Small intestine (tissue), 16 donors: ENCODE measurements at places on chromosomes 1 and 21.

DNA sequence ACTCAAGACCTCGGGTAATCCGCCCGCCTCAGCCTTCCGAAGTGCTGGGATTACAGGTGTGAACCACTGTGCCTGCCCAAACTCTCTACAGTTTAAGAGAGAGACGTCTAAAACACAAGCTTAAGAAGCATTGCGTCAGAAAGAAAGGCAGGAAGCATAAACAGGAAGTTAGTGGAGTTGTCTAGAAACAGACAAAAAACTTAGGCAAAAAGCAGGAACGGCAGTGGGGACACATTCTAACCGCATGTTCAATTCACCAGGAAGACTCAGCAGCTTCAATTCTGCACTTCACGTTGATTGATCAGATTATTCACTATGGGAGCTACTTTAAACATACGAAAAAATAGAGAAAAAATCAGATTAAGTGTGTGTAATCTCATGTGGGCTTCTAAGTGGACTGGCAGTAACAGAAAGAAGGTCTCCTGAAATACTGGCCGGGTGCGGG lies 7.4 kb downstream of the CFAP74 start:
- no peak for DNase-seq
- H3K4me3 ChIP-seq, result no peak overlapping the region
- no peaks in the 10 kb centered on the region for H3K4me1 ChIP-seq
- peaks cover 6% of the 10 kb centered on the region for H3K27me3 ChIP-seq

DNA sequence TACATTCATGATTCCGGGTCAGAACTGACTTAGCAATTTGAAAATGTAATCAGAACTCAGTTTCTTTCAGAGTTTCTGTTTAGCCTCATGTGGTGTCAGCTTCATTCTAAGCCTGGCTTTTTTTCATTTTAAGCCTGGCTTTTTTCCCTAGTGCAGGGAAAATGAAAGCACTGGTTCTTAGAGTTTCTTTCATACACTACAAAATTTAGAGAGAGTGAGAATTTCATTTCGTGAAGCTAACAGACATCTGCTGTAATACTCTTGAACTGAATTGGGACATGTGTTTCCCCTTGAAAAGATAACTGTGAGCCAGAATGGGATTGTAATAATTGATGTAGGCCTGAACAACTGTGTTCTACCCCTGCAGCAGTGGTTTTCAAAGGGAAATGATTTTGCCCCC lies 95.3 kb upstream of the KIAA0040 start:
- no peaks in the 10 kb centered on the region for H3K36me3 ChIP-seq
- H3K4me1 ChIP-seq, result no peaks in the 10 kb centered on the region
- H3K27ac ChIP-seq, result no peak overlapping the region
- no peak for DNase-seq

GRCh38 chr1:162538815-162539431 lies 22.6 kb upstream of the UAP1 start:
- no peak overlapping the region for H3K27ac ChIP-seq
- H3K4me3 ChIP-seq, result no peak overlapping the region
- no peaks in the 10 kb centered on the region for H3K4me1 ChIP-seq

DNA sequence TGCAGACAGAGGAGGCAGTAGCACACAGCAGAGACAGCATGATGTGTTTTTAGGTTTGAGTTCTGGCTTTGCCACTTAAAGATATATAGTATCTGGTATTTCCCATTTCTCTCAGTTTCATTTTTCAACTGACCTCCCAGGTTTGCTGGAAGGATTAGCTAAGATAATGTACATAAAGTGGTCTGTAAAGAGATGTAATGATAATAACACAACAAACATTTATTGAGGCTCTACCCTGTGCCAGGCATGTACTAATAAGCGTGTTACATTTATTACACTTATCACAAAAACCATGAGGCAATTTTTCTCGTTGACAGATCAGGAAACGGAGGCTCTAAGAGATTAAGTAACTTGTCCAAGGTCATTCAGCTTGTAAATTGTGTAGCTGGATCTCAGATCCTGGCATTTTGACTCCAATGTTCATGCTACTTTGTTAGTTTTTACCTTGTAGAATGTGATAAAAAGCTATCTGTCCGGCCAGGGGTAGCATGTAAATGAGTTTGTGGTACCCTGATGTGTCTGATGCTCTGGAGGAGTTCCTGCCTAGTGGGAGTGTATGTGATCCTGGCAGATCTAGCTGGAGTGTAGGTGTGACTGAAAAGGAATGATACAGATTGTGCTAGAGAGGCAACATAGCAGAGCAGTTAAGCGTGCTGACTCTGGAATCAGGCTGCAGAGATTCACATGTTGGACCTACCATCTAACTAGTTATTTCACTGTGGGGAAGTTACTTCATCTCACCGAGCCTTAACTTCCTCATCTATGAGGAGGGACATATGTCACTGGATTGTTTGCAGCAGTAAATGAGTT lies 146.6 kb downstream of the VPS13D start:
- no peak overlapping the region for H3K4me3 ChIP-seq
- no peaks in the 10 kb centered on the region for H3K4me1 ChIP-seq
- peak; percentile 84 for DNase-seq

DNA sequence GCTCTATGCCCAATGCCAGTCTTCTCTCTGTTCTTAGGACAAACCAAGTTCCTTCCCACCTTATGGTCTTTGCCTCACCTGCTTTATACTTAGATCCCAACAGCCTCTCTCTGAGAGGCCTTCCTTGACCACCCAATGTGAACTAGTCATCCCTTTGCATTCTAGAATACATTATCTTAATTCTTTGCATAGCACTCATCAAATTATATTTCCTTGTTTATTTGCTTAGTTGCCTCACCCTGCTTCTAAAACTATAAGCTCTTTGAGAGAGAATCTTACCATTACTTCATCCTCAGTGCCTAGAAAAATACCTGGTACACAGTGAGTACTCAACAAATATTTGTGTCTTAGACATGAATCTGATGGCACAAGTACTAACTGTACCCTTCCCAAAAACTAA lies 8.0 kb downstream of the PIGP start:
- H3K4me3 ChIP-seq, result no peak overlapping the region
- no peak overlapping the region for H3K27ac ChIP-seq
- DNase-seq, result no peak

DNA sequence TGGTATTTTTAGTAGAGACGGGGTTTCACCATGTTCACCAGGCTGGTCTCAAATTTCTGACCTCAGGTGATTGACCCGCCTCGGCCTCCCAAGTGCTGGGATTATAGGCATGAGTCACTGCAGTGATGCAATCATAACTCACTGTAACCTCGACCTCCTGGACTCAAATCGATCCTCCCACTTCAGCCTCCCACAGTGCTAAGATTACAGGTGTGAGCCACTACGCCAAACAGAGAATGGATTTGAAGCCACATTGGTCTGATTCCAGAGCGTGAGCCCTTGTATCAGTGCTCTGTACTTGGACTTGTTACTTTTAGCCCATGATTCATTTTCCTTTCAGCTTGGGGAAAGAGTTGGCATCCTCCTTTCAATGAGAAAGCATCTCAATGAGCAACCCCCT lies 14.9 kb upstream of the ZNF683 start:
- no peak overlapping the region for H3K4me3 ChIP-seq
- H3K4me1 ChIP-seq, result no peaks in the 10 kb centered on the region
- DNase-seq, result peak; percentile 70
- H3K27me3 ChIP-seq, result no peaks in the 10 kb centered on the region
- H3K36me3 ChIP-seq, result no peaks in the 10 kb centered on the region

GRCh38 chr1:158121604-158122254 lies 59.0 kb upstream of the CD1D start:
- no peaks in the 10 kb centered on the region for H3K27me3 ChIP-seq
- H3K4me3 ChIP-seq, result no peak overlapping the region
- DNase-seq, result peak; percentile 68

DNA sequence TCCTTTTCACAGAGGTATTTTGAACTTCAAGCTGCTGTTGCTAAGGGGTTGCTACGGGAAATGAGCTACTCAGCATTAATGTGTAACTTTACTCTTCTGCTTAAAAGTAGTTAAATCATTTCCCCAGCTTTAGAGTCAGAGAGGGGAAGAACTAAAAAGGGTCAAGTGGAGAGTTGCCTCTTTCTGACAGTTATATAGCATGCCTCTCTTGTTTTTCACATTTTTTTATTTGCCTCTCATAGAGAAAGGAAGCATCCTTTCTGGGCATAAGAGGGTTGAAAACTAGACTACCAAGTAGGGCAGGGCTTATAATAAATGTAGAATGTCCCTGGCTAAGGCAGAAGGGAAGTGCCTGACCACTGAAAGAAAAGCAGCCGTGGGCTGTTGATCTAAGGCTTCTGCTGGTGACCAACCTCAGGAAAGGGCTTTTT lies 10.1 kb upstream of the ELAVL4 start:
- no peak for DNase-seq
- H3K36me3 ChIP-seq, result no peaks in the 10 kb centered on the region
- H3K27me3 ChIP-seq, result no peaks in the 10 kb centered on the region
- H3K4me3 ChIP-seq, result no peak overlapping the region
- no peak overlapping the region for H3K27ac ChIP-seq

GRCh38 chr1:205226868-205227583 lies 720 bp upstream of the TMCC2 start:
- no peaks in the 10 kb centered on the region for H3K27me3 ChIP-seq
- DNase-seq, result peak; percentile 28
- no peak overlapping the region for H3K27ac ChIP-seq
- no peaks in the 10 kb centered on the region for H3K36me3 ChIP-seq
- H3K4me3 ChIP-seq, result peak overlapping the region; percentile 67
- peaks cover 3% of the 10 kb centered on the region for H3K4me1 ChIP-seq

GRCh38 chr21:33578959-33579542 lies 9.4 kb downstream of the DONSON start:
- H3K4me1 ChIP-seq, result no peaks in the 10 kb centered on the region
- peak overlapping the region; percentile 17 for H3K27ac ChIP-seq
- DNase-seq, result no peak

DNA sequence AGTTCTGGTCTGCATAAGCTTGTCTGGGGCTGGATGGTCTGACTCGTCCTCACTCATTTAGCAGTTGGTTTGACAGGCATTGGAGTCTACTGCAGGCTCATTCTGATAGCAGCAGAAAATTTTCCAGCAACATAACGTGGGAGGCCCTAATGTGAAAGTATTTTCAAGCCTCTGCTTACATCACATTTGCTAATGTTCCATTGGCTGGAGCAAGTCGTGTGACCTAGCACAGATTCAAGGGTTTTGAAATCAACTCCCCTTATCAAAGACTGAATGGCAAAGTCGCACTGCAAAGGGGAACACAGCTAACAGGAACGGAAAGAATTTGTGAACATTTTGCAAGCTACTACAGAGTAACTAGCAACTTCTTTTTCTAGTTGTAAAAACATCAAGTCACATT lies 2.3 kb upstream of the USH2A start:
- H3K4me3 ChIP-seq, result no peak overlapping the region
- H3K36me3 ChIP-seq, result no peaks in the 10 kb centered on the region
- no peaks in the 10 kb centered on the region for H3K4me1 ChIP-seq
- no peak for DNase-seq

- no peak for DNase-seq
- no peak overlapping the region for H3K4me3 ChIP-seq
- no peaks in the 10 kb centered on the region for H3K36me3 ChIP-seq
- no peaks in the 10 kb centered on the region for H3K4me1 ChIP-seq
- H3K27ac ChIP-seq, result no peak overlapping the region
These were observed 598.6 kb downstream of the AMY1C start for GRCh38 chr1:104348277-104348676.

DNA sequence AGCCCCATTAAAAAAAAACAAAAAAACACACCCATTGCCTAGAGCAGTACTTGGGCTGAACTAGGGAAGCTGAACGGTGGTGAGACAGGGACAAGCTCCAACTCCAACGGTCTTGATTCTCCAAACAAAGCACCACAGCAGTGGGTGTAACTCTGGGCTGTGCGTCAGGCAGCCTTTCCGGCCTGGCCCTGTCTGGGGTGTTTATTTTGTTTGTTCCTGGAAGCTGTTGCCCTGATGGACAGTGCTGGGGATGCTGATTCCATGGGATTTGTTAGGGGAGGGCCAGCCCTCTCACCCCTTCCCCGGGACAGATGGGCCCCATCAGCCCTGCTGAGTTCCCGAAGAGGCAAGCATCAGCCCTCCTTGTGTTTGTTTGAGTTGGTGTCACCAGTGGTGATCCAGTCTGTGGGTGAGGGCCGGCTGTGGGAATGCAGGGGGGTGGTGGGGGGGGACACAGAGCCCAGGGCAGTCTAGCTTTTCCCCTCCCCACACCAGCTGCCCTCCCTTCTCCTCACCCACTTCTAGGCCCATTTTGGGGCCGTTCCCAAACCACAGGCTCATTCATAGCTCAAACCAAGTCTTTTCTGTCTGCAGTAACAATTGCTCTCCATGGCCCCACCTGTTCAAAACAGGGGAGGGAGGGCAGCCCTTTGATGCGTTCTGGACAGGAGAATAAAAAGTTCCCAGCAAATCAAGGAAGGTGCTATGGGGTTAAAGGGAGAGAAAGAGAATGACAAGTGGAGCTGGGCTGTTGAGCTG lies 4.5 kb downstream of the WNT2B start:
- H3K4me3 ChIP-seq, result no peak overlapping the region
- H3K27me3 ChIP-seq, result peaks cover 2% of the 10 kb centered on the region
- no peak for DNase-seq
- peaks cover 11% of the 10 kb centered on the region for H3K4me1 ChIP-seq

- H3K4me1 ChIP-seq, result no peaks in the 10 kb centered on the region
- H3K36me3 ChIP-seq, result no peaks in the 10 kb centered on the region
- no peak for DNase-seq
- H3K27ac ChIP-seq, result no peak overlapping the region
- H3K27me3 ChIP-seq, result no peaks in the 10 kb centered on the region
These were observed 131.9 kb downstream of the COQ8A start for GRCh38 chr1:227071895-227072587.

- no peaks in the 10 kb centered on the region for H3K36me3 ChIP-seq
- H3K27ac ChIP-seq, result no peak overlapping the region
- no peak for DNase-seq
These were observed 34.7 kb upstream of the TNFRSF1B start for GRCh38 chr1:12132078-12132477.

DNA sequence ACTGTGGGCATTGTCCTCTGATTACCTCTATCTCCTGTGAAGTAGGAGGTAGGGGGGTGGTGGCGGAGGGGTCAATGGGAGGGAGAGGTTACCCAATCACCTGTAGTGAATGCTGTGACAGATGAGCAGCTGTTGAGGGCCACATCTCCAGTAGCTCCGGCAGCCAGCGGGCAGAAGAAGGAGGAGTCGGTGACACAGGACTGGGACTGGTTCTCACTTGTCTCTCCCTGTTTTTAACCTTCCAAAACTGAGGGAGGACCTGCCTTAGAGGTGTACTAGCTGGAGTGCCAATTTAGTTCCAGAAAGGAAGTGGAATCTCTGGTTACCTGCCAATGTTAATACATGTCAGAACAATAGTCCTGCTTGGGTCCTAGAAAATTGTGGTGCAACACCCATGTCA lies 56.2 kb upstream of the ENAH start:
- no peak overlapping the region for H3K4me3 ChIP-seq
- H3K4me1 ChIP-seq, result no peaks in the 10 kb centered on the region
- H3K27ac ChIP-seq, result no peak overlapping the region
- H3K36me3 ChIP-seq, result no peaks in the 10 kb centered on the region
- DNase-seq, result no peak

GRCh38 chr1:148296511-148296910 lies 144.4 kb upstream of the NBPF11 start:
- no peaks in the 10 kb centered on the region for H3K27me3 ChIP-seq
- H3K27ac ChIP-seq, result no peak overlapping the region
- no peak overlapping the region for H3K4me3 ChIP-seq
- no peaks in the 10 kb centered on the region for H3K36me3 ChIP-seq
